AML-193 (cell line): ENCODE measurements at places on chromosomes 11 and 22.

GRCh38 chr11:69491071-69492031, 9.9 kb downstream of the LINC01488 start:
- no peak for DNase-seq

DNA sequence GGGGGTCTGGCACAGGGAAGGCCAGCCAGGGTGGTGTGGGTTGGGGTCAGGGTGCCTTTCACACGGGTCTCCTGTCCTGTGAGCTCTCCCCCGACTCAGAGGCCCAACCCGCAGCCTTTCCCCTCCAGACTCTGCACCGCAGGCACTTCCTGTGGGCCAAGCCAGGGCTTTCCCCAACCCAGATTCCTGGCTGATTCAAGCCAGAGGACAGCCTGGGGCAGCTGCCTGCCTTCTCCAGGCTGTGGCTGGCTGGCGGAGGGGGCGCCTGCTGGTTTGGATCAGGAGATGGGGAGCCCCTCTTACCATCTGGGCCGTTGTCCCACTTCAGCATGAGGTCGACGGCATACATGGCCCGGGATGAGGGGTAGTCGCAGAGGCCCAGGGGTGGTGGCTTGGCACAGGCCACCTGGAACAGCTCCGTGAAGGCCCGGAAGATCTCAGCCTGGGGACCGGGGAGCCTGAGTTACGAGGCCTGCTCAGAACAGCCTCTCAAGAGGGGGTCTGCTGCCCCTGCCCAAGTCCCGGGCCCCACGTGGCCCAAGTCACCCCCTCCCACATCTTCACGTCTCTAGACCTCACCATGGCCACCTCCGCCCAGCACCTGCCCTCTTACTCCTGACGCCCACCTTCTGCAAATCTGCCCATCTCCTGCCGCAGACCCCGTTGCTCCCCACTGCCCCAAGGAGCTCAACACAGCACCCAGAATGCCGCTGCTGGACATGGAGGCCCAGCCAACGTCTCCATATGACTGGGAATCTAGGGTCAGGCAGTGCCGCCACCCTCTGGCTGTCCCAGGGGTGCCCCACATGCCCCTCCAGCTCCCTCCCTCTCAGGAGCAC, 17.3 kb downstream of the TSPO start:
- no peak for DNase-seq

- DNase-seq, result no peak
These were observed 1.5 kb downstream of the PANX3 start for GRCh38 chr11:124612567-124613246.

- DNase-seq, result peak; percentile 67
These were observed 58.2 kb upstream of the THY1 start for GRCh38 chr11:119481021-119481666.
